ENCODE measurements at places on chromosomes 3 and 15. TPM values are rescaled to one million over a fixed set of nuclear protein-coding genes. Genes with fewer than 3 reads are reported as not detected.
A peak's percentile ranks its signal among the peaks of the same experiment; 100 is the strongest.

LTF gene
- not detected for total RNA-seq

DNA sequence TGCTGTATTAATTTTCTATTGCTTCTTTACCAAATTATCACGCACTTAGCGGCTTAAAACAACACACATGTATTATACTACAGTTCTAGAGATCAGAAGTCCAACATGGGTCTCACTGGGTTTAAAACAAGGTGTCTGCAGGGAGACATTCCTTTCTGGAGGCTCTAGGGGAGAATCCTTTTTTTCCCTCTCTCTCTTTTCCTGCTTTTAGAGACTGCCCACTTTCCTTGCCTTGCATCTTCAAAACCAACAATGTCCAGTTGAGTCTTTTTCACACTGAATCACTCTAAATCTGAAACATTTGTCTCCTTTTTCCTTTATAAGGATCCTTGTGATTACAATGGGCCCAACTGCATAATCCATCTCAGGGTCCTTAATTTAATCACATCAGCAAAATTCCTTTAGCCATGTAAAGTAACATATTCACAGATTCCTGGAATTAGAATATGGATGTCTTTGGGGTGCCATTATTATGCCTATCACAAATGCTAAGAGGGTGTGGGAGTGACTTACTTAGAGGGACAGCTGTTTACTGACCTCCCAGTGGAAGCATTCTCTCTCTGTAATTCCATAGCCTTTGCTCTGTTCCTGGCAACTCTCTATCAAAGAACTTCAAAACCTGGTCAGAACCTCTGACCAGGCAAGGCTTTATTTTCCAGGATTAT is 21.8 kb downstream of the CD200 start:
- no peak overlapping the region for H3K4me3 ChIP-seq
- no peak overlapping the region for H3K27ac ChIP-seq
- H3K36me3 ChIP-seq: peaks cover 2% of the 10 kb centered on the region
- DNase-seq: no peak

DNA sequence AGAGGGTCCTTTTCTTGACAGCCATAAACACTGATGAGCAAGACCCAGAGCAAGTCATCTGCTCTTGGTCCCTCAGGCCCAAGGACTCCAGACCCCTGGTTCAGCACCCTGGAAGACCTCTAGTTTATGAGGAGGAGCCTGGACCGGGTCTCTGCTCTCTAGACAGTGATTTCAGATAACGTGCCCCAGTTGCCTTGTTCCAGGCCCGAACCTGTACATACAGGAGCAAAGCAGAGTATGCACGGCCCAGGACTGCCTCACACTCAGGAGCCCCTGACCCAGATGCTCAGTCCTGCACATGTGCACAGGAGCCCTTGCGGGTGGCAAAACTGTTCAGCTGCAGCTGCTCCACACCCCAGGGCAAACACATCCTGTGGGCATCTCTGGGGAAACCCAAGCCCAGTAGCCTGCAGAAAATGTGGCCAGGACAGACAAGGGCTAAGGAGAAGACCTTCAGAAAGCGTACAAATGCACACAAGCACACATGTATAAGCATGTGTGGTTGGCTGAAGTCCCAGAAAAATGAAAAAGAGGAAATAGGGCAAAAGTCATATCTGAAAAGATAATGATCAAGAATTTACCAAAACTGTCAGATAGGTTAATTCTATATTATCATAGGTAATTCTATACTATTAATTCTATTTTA is 59.9 kb upstream of the CORO2B start:
- no peak overlapping the region for H3K4me3 ChIP-seq
- H3K4me1 ChIP-seq: peaks cover 6% of the 10 kb centered on the region
- H3K27me3 ChIP-seq: peaks cover 52% of the 10 kb centered on the region
- no peaks in the 10 kb centered on the region for H3K36me3 ChIP-seq

ACTC1 gene
- total RNA-seq: not detected

DNA sequence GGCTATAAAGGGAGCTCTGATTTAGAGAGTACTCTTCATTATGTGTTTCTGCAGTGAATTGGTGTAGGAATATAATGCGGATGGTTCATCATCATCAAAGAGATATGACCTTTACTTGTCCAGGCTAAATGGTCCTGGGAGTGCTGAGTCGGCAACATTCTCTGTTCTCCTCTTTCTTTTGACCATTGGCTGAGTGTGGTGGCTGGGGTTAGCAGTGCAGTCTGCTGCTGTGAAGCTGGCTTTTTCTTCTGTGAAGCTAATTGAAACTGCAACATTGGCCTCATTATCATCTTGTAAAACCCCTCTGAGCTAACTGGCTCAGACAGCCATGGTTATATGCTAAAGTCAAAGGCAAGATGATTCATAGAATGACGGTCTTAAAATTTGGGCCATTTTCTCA is 83.8 kb downstream of the THRB start:
- H3K4me1 ChIP-seq: no peaks in the 10 kb centered on the region
- no peak overlapping the region for H3K4me3 ChIP-seq
- no peak for DNase-seq
- no peak overlapping the region for H3K27ac ChIP-seq
- no peaks in the 10 kb centered on the region for H3K27me3 ChIP-seq
- H3K36me3 ChIP-seq: no peaks in the 10 kb centered on the region

DNA sequence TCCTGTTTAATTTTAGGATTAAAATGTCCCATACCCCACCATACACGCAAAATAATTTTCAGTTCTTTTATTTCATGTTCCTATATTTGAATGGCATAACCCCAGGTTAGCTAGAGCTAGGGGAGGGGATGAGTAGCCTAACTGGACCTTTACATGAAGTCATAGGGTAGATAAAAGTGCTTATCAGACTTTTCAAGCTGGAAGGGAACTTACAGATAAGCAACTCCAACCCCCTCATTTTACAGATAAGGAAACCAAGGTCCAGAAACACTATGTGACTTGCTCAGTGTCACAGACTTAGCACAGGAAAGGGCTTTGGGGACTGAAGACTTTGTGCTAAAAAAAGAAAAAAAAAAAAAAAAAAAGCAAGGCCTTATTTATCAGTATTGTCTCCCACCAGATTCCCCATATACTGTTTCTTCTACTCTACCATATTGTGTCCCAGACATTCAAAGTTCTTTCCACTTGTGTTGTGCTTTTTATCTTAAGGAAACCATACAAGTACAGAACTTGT is 10.6 kb upstream of the TNIK start:
- H3K36me3 ChIP-seq: no peaks in the 10 kb centered on the region
- DNase-seq: no peak
- H3K4me3 ChIP-seq: no peak overlapping the region
- no peaks in the 10 kb centered on the region for H3K27me3 ChIP-seq
- no peak overlapping the region for H3K27ac ChIP-seq

GRCh38 chr3:37793889-37794591 is 67.6 kb upstream of the CTDSPL start:
- no peak overlapping the region for H3K4me3 ChIP-seq
- H3K27ac ChIP-seq: no peak overlapping the region
- peaks cover 8% of the 10 kb centered on the region for H3K27me3 ChIP-seq
- H3K36me3 ChIP-seq: no peaks in the 10 kb centered on the region
- DNase-seq: no peak
- H3K4me1 ChIP-seq: no peaks in the 10 kb centered on the region

SNTN gene
- total RNA-seq: not detected

GRCh38 chr15:79918278-79918677 is 21.5 kb upstream of the MTHFS start:
- no peak for DNase-seq
- H3K36me3 ChIP-seq: peaks cover 87% of the 10 kb centered on the region
- no peak overlapping the region for H3K4me3 ChIP-seq
- no peak overlapping the region for H3K27ac ChIP-seq
- H3K4me1 ChIP-seq: peaks cover 19% of the 10 kb centered on the region

DNA sequence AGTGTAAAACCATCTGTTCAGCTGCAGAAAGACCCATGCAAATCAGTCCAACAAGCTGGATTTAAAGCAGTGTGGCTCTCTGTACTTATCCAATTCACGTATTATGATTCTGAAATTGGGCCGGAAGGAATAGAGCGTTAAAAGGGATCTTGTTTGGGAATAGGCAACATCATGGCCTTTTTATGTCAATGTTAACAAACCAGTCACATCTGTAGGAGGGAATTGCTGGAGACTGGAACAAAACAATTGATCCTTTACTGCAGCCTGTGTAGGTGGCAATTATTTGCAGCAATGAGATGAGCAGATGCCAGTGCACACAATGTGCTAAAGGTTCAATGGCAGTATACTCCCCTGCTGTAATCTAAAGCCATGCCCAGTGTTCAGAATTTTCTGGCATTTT is 887.4 kb upstream of the ROBO1 start:
- H3K36me3 ChIP-seq: no peaks in the 10 kb centered on the region
- no peak for DNase-seq
- no peak overlapping the region for H3K27ac ChIP-seq
- no peak overlapping the region for H3K4me3 ChIP-seq
- H3K27me3 ChIP-seq: no peaks in the 10 kb centered on the region
- no peaks in the 10 kb centered on the region for H3K4me1 ChIP-seq

GRCh38 chr3:50807266-50807665 is 132.5 kb downstream of the DOCK3 start:
- H3K4me3 ChIP-seq: no peak overlapping the region
- no peaks in the 10 kb centered on the region for H3K4me1 ChIP-seq
- DNase-seq: no peak
- no peaks in the 10 kb centered on the region for H3K36me3 ChIP-seq
- H3K27ac ChIP-seq: no peak overlapping the region

PLXNA1 gene
- total RNA-seq: 5.7 TPM

C15orf39 gene
- total RNA-seq: 45.6 TPM

DNA sequence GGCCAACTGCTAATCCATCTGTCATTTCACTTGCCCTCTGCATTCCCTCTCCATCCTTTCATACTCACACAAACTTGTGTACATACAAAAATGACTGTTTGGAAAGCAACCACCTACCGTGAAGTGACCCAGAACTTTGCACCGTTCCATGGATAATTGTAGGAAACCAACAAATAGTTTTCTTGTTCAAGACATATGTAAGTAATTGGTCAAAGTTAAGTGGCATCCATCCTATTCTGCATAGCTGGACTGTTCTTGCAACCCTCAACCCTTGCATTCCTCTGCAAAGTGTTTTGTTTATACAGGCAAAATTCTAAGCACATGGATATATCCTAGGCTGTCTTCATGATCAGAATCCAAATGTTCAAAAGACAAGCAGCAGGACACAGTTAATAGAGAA is 592.5 kb downstream of the MECOM start:
- no peaks in the 10 kb centered on the region for H3K36me3 ChIP-seq
- no peak overlapping the region for H3K4me3 ChIP-seq
- H3K27me3 ChIP-seq: no peaks in the 10 kb centered on the region
- H3K4me1 ChIP-seq: no peaks in the 10 kb centered on the region
- DNase-seq: no peak
- H3K27ac ChIP-seq: no peak overlapping the region

- peaks cover 12% of the 10 kb centered on the region for H3K27me3 ChIP-seq
- no peaks in the 10 kb centered on the region for H3K36me3 ChIP-seq
- H3K27ac ChIP-seq: no peak overlapping the region
- H3K4me1 ChIP-seq: no peaks in the 10 kb centered on the region
- no peak for DNase-seq
- H3K4me3 ChIP-seq: no peak overlapping the region
Observed at GRCh38 chr3:38738630-38739395, 77.2 kb downstream of the SCN10A start.

- DNase-seq: no peak
- H3K4me1 ChIP-seq: peaks cover 17% of the 10 kb centered on the region
- H3K27me3 ChIP-seq: peaks cover 11% of the 10 kb centered on the region
- H3K4me3 ChIP-seq: no peak overlapping the region
- peaks cover 3% of the 10 kb centered on the region for H3K36me3 ChIP-seq
- H3K27ac ChIP-seq: no peak overlapping the region
Observed at GRCh38 chr3:48432411-48433371, 2.8 kb upstream of the PLXNB1 start.

- peaks cover 13% of the 10 kb centered on the region for H3K4me1 ChIP-seq
- no peaks in the 10 kb centered on the region for H3K27me3 ChIP-seq
- no peak overlapping the region for H3K27ac ChIP-seq
- no peak overlapping the region for H3K4me3 ChIP-seq
- DNase-seq: no peak
Observed at GRCh38 chr3:177206936-177207335, 9.7 kb upstream of the TBL1XR1 start.

GRCh38 chr15:70140025-70140542 is 42.4 kb upstream of the TLE3 start:
- peaks cover 32% of the 10 kb centered on the region for H3K27me3 ChIP-seq
- H3K4me1 ChIP-seq: peaks cover 32% of the 10 kb centered on the region
- no peak overlapping the region for H3K4me3 ChIP-seq
- H3K27ac ChIP-seq: no peak overlapping the region

DNA sequence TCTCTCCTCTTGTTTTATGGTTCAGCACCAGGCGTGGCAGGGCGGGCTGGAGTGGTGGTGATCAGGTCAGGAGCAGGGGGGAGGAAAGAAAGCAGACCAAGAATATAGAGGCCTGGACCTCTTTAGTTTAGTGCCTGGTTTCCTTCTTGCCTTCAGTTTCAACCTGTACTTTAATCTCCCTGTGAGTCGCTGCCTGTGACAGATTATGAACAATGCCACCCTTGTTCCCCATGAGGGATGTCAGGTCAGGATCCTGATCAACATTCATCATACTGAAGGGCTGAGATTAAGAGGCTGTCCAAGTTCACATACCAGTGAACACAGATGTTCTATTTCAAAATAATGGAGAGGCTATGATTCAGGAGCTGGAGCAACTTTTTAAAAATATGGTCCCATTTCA is 11.4 kb downstream of the ENTPD3 start:
- H3K4me3 ChIP-seq: no peak overlapping the region
- no peaks in the 10 kb centered on the region for H3K4me1 ChIP-seq
- H3K36me3 ChIP-seq: no peaks in the 10 kb centered on the region
- DNase-seq: no peak
- H3K27me3 ChIP-seq: no peaks in the 10 kb centered on the region
- no peak overlapping the region for H3K27ac ChIP-seq

GRCh38 chr3:112124907-112125607 is 8.0 kb downstream of the GCSAM start:
- no peak overlapping the region for H3K27ac ChIP-seq
- no peak overlapping the region for H3K4me3 ChIP-seq
- peaks cover 24% of the 10 kb centered on the region for H3K36me3 ChIP-seq

DNA sequence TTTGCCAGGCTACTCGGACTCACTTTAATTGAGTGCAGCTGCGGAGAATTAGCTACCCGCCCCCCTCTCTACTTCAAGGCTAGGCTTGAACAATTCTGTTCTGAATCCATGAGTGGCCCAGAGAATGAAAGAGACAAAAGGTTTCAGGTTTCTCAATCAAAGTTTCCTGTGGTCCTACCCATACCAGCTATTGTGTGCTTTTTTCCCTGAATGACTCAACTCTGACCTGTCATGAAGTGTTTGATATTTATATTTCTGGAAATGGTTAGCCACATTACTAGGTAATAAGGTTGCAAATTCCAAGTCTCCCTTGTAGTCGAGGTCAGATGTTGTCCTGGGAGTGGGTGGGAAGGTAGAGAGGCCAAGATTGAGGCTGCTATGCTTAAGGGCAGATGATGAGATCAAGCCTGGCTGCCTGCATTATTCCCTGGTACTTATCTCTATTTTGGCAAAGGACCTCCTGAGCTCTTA is 392.7 kb upstream of the TBL1XR1 start:
- peaks cover 8% of the 10 kb centered on the region for H3K36me3 ChIP-seq
- peak overlapping the region; percentile 63 for H3K27ac ChIP-seq
- H3K4me1 ChIP-seq: peaks cover 24% of the 10 kb centered on the region
- DNase-seq: no peak
- peak overlapping the region; percentile 26 for H3K4me3 ChIP-seq
- H3K27me3 ChIP-seq: no peaks in the 10 kb centered on the region

TMEM40 gene
- not detected for total RNA-seq
